Inflammatory macrophage (primary cell): ENCODE measurements at places on chromosomes 13 and 19.

DNA sequence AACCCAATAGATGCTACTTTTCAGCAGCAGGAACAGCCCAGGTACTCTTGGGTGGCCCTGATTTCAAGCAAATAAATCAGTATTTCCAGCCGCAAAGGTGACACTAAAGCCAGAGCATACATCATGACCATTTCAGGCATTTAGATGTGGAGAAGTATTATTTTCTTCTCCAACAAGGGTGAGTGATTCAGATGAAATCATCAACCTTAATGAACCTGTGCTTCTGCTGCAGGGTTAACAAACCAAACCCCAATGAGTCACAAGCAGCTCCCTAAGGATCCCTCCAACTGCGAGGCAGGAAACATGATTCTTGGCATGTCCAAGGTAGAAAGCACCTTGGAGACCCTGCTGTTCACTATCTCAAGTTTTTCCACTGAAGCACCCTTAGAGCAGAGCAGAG is 32.7 kb downstream of the MBNL2 start:
- DNase-seq, result no peak

- DNase-seq, result no peak
Observed at GRCh38 chr13:50106559-50106958, 91.3 kb downstream of the KCNRG start.

GRCh38 chr13:75402787-75403186 is 79.2 kb downstream of the TBC1D4 start:
- no peak for DNase-seq

GRCh38 chr19:7715671-7716070 is 13.7 kb upstream of the FCER2 start:
- DNase-seq, result no peak

DNA sequence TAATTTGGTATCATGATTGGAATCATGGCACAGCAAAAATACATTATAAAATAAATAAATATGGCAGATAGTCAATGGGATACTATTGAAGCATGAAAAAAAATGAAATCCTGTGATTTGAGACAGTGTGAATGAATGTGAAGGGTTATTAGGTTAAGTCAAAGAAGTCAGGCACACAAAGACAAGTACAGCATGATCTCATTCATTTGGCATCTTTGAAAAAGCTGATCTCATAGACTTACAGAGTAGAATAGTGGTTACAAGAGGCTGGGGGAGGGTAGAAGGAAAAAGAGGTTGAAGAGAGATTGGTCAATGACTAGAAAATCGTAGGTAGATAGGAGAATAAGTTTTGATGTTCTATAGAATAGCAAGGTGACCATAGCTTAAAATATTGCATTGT is 295.1 kb upstream of the SLITRK5 start:
- DNase-seq, result no peak

DNA sequence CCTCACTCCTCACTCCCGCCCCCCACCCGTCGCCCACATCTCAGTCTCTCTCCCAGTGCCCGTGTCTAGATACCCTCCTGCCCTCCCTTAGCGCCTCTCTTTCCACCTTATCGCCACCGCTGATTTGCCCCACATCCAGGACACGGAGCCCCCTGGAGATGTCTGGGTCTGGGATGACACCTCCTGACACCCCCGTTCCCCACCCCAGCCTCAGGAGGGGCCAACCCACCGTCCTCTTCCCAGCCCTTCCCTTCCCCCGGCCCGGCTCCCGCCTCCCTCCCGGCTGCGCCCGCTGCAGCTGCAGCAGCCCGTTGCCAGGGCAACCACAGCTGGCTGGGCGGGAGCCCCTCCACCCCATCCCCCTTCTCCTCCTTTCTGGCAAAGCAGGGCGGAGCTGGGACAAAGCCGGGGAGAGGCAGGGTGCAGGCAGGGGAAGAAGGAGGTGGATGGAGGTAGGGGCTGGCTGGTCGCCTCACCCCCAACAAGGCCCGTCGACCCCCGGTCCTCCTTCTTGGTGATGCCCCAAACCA is 13.5 kb downstream of the DPF1 start:
- DNase-seq, result no peak

GRCh38 chr13:78393286-78394142 is 209.8 kb downstream of the POU4F1 start:
- no peak for DNase-seq

- peak; percentile 73 for DNase-seq
Observed at GRCh38 chr19:35908010-35908441, at the start of gene TYROBP. TYROBP (minus strand) TSS chr19:35908295; CDS start chr19:35908228, 67 bp downstream.

DNA sequence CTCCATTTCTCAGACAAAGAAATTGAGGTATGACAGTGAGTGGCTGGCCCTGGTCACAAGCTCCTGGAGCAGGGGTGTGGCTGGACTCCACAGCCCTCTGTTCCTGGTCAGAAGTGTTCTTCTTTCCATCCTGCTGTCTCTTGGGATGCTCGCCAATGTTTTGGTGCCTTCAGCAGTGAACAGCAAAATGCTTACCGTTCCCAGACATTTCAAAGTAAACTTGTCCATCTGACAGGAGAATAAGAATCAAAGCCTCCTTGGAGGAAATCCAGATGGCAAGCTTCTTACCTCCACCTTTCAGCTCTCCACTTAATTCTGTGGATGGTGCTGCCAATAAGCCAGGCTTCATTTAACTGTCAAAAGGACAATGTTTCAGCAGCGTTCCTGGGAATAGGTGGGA is 954.1 kb downstream of the UQCRFS1 start:
- no peak for DNase-seq

GRCh38 chr13:43143591-43143990 is 120.2 kb downstream of the DNAJC15 start:
- no peak for DNase-seq

- no peak for DNase-seq
Observed at GRCh38 chr13:71752775-71753513, 114.1 kb downstream of the DACH1 start.

DNA sequence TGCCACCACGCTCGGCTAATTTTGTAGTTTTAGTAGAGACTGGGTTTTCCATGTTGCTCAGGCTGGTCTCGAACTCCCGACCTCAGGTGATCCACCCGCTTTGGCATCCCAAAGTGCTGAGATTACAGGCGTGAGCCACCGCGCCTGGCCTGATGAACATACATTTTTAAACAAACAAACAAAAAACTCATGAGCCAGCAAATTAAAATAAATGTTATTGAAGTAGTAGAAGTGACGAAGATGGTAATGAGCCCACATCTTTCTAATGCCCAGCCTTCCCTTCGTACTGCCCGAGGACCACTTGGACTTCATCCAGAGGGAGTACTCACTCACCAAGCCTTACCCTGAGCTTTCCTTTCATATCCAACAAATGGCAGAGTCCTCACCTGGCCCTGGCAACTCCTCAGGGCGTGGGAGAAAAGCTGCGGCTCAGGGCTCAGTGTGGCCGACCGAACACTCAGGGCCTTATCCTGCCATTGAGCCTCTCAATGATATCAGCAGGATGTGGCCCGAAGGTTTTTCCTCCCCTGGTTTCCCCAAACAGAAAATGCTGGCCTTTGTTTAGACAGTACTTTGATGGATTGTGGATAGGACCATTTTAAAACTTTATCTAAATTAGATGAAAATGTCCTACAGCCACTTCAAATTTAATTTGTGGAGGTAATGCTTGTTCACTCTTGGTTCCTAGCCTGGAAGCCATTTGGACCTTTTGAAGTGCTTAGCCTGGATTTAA is 22.8 kb upstream of the ABCC4 start:
- DNase-seq, result no peak

GRCh38 chr13:99417201-99418102 is 83.8 kb upstream of the TM9SF2 start:
- DNase-seq, result no peak

DNA sequence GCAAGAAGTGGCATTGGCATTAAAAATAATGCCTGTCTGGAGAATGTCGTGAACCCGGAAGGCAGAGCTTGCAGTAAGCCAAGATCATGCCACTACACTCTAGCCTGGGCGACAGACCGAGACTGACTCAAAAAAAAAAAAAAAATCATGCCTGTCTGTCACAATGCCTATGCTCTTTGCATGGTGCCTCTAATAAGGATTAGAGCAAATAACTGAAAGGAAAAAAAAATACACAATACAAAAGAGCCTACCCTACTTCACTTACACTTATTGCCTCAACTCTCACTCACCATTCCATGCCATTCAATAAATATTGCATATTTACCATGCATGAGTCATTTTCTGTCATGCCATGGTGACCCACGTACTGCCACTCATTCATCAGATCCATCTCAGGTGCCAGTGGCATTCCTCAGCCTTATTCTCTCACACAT is 49.1 kb downstream of the TBC1D4 start:
- no peak for DNase-seq

DNA sequence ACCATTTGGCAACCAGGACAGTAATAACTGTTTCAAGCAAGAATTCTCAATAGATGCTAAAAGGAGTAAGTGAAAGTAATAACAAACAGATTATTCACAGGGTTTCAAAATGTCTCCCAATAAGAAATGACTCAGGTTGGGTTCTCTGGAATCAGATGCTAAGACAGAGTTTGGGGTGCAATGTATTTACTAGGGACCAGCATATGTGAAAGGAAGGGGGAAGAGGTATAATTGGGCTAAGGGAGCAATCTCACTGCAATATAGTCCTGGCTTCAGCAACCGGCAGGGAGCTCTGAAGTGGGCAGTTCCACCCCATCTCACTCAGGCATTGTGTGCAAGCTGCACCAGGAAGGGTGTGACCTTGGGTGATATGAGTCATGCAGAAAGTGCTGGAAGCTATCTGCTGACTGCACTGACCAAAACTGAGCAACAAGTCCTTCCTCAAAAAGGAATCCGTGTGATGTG is 23.4 kb downstream of the ZDHHC20 start:
- peak; percentile 93 for DNase-seq

- no peak for DNase-seq
Observed at GRCh38 chr13:41639237-41639904, 182.0 kb downstream of the RGCC start.

- no peak for DNase-seq
Observed at GRCh38 chr13:21031594-21032275, 29.7 kb downstream of the LATS2 start.

DNA sequence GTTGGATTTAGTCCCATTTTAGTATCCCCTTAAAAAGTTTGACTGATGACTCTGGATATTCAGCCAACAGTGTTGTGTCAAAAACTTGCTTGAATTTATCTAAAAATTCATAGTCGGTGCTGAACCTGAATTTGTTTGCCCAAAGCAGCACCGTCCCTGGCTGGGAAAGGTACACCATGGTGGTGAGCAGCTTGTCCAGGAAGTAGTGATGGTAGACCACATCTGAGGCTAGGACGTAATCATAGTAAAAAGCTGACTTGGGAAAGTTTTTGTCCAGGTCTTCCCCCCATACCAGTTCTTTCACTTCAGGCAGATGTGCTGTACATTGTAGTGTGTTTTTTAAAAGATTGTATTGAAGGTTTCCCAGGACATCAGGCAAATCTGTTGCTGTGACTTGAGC is 8.8 kb downstream of the METTL21C start:
- DNase-seq, result no peak

DNA sequence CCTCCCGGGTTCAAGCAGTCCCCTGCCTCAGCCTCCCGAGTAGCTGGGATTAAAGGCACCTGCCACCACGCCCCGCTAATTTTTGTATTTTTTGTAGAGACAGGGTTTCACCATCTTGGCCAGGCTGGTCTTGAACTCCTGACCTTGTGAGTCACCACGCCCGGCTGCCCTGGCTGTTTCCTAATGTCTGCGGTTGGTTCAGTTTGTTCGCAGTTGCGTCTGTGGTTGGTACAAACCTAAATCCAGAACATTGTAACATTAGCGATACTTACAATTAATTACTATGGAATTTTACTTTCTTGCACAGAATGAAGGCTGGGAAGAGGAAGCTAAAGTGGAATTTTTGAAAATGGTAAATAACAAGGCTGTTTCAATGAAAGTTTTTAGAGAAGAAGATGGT is 38.1 kb downstream of the RNF17 start:
- DNase-seq, result no peak

DNA sequence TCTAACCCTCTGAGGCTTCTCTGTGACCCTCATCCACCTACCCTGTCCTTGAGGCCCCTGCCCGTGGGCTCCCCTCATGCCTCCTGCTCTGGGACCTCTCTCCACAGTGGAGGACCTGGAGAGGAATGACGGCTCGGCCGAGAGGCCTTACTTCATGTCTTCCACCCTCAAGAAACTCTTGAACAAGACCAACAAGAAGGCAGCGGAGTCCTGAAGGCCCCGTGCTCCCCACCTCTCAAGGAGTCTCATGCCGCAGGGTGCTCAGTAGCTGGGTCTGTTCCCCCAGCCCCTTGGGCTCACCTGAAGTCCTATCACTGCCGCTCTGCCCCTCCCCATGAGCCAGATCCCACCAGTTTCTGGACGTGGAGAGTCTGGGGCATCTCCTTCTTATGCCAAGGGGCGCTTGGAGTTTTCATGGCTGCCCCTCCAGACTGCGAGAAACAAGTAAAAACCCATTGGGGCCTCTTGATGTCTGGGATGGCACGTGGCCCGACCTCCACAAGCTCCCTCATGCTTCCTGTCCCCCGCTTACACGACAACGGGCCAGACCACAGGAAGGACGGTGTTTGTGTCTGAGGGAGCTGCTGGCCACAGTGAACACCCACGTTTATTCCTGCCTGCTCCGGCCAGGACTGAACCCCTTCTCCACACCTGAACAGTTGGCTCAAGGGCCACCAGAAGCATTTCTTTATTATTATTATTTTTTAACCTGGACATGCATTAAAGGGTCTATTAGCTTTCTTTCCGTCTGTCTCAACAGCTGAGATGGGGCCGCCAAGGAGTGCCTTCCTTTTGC is 10.8 kb upstream of the ILF3 start:
- DNase-seq, result no peak

- no peak for DNase-seq
Observed at GRCh38 chr19:56720281-56720680, 48.7 kb upstream of the ZNF835 start.

DNA sequence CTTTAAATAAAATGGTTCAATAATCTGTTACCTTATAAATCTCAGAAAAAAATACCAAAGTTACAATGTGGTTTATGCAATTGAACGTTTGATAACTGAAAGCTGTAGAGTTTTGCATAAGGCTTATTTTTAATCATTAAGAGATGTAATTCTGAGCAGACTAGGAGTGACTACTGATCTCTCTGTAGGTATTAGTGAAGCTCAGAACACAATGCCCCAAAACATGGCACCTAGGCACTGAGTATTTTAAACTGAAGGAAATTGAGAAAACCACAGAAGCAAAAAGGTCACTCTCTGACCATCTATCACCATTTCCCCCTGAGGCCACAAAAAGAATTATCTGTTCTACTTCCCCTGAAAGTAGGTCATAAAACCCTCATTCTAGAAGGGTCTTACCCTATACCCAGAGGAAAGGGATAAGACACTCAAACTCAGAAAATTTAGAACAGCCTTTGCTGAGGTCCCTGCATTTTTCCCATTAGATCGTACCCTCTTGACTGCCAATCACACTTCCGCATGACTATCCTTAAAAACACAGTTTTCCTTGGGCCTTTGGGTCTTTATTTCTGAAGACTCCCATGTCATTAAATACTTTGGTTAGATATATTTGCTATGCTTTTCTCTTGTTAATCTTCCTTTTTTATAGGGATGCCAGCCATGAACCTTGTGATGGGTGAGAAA is 158.1 kb downstream of the PCDH9 start:
- DNase-seq, result no peak

- DNase-seq, result no peak
Observed at GRCh38 chr13:25135896-25136295, 36.2 kb downstream of the AMER2 start.

- no peak for DNase-seq
Observed at GRCh38 chr19:29320618-29321017, 107.7 kb upstream of the UQCRFS1 start.

GRCh38 chr19:20320191-20320590 is 153.2 kb downstream of the ZNF486 start:
- DNase-seq, result no peak

- DNase-seq, result peak; percentile 70
Observed at GRCh38 chr13:112873851-112874750, 94.9 kb upstream of the MCF2L start.

- no peak for DNase-seq
Observed at GRCh38 chr13:77309254-77309653, 17.6 kb downstream of the MYCBP2 start.
